Small intestine (tissue), 16 donors: ENCODE measurements at places on chromosomes 4 and X.

DNA sequence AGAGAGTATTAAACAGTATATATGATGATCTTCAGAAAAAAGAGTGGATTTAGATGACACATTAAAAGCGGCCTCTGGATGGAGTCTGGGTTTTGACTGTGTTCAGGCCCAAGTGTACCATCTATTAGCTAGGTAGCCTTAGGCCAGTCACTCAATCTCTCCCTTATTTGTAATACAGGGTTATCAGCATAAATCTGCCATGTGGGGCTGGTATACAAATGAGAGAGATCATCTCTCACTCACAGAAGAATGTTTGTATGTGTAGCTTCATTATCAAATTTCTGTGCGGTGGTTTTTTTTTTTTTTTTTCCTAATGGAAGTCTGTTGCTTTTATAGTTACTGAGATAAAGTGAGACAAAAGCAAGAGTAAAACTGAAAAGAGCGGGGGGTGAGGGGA is 12.7 kb downstream of the SLC2A9 start:
- no peaks in the 10 kb centered on the region for H3K36me3 ChIP-seq
- H3K4me3 ChIP-seq = no peak overlapping the region
- H3K27ac ChIP-seq = no peak overlapping the region
- peaks cover 14% of the 10 kb centered on the region for H3K4me1 ChIP-seq
- DNase-seq = no peak
- H3K27me3 ChIP-seq = no peaks in the 10 kb centered on the region

GRCh38 chrX:127570276-127570675 is 481.9 kb downstream of the ACTRT1 start:
- H3K27me3 ChIP-seq = no peaks in the 10 kb centered on the region
- no peak for DNase-seq
- H3K36me3 ChIP-seq = no peaks in the 10 kb centered on the region
- H3K4me1 ChIP-seq = no peaks in the 10 kb centered on the region

- no peaks in the 10 kb centered on the region for H3K4me1 ChIP-seq
- H3K27me3 ChIP-seq = peaks cover 22% of the 10 kb centered on the region
- no peak for DNase-seq
- no peaks in the 10 kb centered on the region for H3K36me3 ChIP-seq
- H3K27ac ChIP-seq = no peak overlapping the region
Measured at GRCh38 chr4:1418494-1419285, 12.4 kb upstream of the NKX1-1 start.

DNA sequence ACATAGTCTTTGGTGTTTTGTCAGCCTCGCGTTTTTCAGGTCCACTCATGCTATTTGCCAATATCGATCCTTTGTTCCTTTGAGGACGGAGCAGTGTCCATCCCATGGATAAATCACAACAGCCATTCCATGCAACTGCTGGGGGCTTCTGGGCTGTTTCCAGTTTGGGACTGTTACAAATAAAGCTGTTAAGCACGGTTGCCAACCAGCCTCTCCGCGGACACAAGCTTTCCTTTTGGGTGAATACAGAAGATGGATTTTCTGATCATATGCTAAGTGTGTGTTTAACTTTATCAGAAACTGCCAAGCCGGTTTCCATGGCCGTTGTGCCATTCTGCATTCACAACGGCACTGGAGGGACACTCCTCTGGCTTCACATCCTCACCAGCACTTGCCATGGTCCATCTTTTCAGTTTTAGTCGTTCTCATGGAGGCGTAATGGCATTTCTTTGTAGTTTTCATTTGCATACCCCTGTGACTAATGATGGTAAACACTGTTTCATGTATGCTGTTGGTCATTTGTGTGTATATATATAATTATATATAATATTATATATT is 67.8 kb downstream of the ABLIM2 start:
- no peak overlapping the region for H3K4me3 ChIP-seq
- no peaks in the 10 kb centered on the region for H3K36me3 ChIP-seq
- no peak for DNase-seq
- H3K27me3 ChIP-seq = no peaks in the 10 kb centered on the region
- no peak overlapping the region for H3K27ac ChIP-seq
